HuH-7 (cell line): ENCODE measurements at places on chromosomes 4 and X.

GRCh38 chrX:119015407-119016237 lies 41.2 kb downstream of the LONRF3 start:
- no peak for DNase-seq

GRCh38 chrX:21993265-21993664 lies 38.9 kb upstream of the PHEX start:
- no peak for DNase-seq

- DNase-seq = no peak
Observed at GRCh38 chr4:13626492-13627177, 890 bp downstream of the BOD1L1 start.

DNA sequence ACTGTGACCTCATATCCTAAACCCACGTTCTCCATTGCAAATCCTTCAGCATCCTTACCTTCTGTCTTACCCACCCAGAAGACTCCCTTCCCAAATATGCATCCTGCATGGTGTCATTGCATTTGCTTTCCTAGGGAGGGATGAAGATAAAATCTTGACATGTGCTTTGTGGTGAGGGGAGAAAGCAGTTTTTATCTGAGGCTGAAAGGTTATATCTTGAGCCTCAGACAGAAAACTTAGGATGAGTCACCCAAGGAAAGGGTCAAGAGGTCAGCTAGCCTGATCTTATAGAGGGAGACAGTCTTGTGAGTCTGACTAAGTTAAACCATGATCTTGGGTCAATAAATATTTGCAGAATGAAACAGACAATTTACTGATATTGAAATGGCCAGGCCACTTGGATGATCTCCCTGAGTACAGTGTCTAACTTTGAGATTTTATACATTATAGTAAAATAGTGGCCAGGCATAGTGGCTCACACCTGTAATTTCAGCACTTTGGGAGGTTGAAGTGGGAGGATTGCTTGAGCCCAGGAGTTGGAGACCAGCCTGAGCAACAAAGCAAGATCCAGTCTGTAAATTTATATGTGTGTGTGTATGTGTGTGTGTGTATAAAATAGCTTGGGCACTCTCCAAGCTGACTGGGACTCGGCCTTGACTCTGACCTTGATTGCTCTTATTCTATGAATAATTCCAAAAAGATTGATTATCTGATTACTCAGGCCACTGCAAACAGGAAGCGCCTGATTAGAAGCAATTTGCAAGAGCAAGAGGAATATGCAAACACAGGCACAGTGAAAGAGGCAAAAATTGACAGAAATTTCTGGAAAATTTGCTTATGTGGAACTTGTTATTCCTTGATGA lies 15.4 kb upstream of the FAM9C start:
- no peak for DNase-seq

DNA sequence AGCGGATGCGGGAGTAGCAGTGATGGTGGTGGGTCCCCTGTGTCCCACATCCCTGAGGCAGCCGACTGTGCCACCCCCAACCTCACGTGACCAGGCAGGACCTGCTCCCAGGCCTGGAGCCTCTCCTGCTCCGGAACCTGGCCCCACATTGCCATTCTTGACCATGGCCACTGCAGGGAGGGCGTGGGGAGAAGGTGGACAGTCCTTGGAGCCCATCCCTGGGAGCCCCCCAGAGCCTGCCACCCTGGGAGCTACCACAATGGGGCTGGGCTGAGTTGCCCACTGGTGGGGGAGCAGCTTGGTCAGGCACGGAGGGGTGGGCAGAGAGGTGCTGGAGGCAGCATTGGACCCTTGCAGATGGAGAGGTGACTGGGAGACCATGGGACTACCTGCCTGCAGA lies 36.8 kb downstream of the TMPRSS11A start:
- no peak for DNase-seq

- no peak for DNase-seq
Observed at GRCh38 chr4:175875993-175876771, 64.1 kb upstream of the GPM6A start.

DNA sequence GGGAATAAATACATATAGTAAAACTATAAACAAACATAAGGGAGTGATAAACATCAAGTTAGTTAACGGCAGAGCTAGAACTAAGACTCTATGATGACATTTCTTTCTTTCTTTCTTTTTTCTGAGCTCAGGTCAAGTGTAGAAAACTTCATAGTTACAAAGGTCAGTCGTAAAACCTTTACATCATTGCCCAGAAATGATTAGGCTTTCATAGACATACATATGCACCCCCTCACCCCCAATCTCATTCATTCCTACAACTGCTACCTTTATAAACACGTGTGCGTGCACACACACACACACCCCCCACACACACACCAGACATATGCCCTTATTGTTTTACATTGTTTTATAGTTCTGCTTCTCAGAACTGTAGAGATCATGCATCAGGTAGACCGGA lies 5.7 kb downstream of the EIF1AX start:
- no peak for DNase-seq

- no peak for DNase-seq
Observed at GRCh38 chr4:11585506-11585905, 156.8 kb upstream of the HS3ST1 start.

GRCh38 chrX:153768311-153769157 lies 4.5 kb downstream of the PLXNB3 start:
- DNase-seq = no peak

GRCh38 chrX:150649096-150649870 lies 43.9 kb upstream of the MTMR1 start:
- no peak for DNase-seq

GRCh38 chr4:110025718-110026117 lies 113.0 kb downstream of the EGF start:
- DNase-seq = no peak

- no peak for DNase-seq
Observed at GRCh38 chr4:119314356-119314755, 7.6 kb downstream of the FABP2 start.

GRCh38 chr4:183816077-183816476 lies 89.0 kb upstream of the STOX2 start:
- no peak for DNase-seq

- DNase-seq = no peak
Observed at GRCh38 chr4:139153411-139154133, 23.4 kb downstream of the ELF2 start.

GRCh38 chrX:7131621-7132020 lies 15.9 kb upstream of the STS start:
- DNase-seq = no peak
